ENCODE measurements at places on chromosomes 1 and 21. TPM values are rescaled to one million over a fixed set of nuclear protein-coding genes. Genes with fewer than 3 reads are reported as not detected.

The S100A13 gene
- 84.7 TPM for total RNA-seq

DNA sequence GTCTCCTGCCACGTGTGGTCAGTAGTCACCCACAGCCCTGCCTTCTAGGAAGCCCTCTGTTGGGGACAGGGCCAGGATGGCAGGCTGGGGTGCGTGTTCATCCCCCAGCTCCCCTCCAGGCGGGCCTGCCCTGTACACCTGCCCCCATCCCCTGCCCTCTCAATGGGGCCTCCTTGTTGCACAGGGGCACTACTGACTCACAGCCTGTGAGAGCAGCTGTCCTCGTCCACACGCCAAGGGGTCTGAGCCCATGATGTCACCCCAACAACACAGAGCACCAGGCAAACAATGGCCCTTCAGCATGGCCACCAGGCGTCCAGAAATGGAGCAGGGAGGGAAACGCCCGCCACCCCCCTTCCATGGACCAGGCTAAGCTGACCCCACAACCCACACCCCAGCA lies 64.3 kb downstream of the ARHGEF16 start:
- no peak overlapping the region for H3K27ac ChIP-seq
- no peak for DNase-seq
- no peaks in the 10 kb centered on the region for H3K4me1 ChIP-seq
- H3K27me3 ChIP-seq: no peaks in the 10 kb centered on the region

- no peaks in the 10 kb centered on the region for H3K27me3 ChIP-seq
- no peak overlapping the region for H3K27ac ChIP-seq
- H3K4me3 ChIP-seq: no peak overlapping the region
- DNase-seq: no peak
- H3K36me3 ChIP-seq: no peaks in the 10 kb centered on the region
Measured at GRCh38 chr1:200351425-200351824, 58.4 kb downstream of the ZNF281 start.

The PCSK9 gene
- total RNA-seq: not detected

GRCh38 chr21:42499444-42500112 lies 3.6 kb upstream of the RSPH1 start:
- no peak overlapping the region for H3K27ac ChIP-seq
- no peak for DNase-seq
- H3K4me3 ChIP-seq: no peak overlapping the region
- H3K4me1 ChIP-seq: peaks cover 17% of the 10 kb centered on the region

The KCNJ9 gene
- total RNA-seq: not detected

DNA sequence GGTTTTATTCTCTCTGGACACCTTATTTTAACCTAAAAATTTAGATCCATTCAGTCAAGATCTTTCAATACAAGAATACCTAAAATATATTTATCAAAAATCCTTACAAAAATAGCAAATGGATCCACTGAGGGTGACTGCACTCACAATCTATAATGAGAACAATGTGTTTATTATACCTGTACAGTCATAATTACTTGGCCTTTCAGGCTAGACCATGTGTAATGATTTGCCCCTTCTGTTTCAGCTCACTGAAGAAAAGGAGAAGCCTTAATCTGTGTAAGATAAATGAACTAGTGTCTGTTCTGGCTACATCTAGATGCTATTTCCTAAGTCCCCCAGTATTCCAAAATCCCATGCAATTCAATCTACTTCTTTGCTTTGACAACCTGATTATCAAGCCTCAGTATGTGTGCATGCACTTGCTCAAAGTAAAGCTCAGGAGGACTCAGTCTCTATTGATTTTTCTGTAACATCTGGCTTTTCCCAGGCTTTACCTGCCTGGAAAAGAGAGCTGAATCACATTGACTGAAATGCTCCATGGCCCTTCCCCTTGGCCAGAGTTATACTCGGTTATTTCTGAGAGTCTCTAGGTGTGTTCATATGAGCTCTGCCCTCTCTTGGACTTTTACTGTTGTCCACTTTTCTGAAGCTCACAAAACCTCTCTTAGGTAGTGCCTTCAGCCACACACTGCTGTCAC lies 27.6 kb downstream of the CRP start:
- no peak for DNase-seq
- H3K27me3 ChIP-seq: no peaks in the 10 kb centered on the region
- no peak overlapping the region for H3K27ac ChIP-seq
- no peaks in the 10 kb centered on the region for H3K36me3 ChIP-seq

DNA sequence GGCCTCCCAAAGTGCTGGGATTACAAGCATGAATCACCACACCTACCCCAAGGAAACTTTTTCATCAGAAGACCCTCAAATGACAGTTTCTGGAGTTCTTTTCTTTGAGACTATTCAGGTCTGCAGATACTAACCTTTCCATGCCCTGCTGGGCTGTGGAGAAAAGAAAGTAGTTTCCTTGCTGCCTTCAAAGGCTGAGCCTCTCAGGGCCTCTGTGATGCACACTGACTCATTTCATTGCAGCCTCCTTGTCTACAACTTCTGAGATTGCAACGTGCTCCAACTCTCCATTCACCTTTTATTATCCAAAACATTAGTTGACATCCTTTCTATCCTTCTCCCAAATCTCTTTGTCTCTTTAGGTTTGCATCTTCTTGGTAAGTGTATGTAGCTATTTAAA lies 8.8 kb upstream of the SAMSN1 start:
- H3K4me3 ChIP-seq: no peak overlapping the region
- no peaks in the 10 kb centered on the region for H3K27me3 ChIP-seq
- no peaks in the 10 kb centered on the region for H3K4me1 ChIP-seq
- no peaks in the 10 kb centered on the region for H3K36me3 ChIP-seq
- no peak overlapping the region for H3K27ac ChIP-seq
- DNase-seq: no peak

DNA sequence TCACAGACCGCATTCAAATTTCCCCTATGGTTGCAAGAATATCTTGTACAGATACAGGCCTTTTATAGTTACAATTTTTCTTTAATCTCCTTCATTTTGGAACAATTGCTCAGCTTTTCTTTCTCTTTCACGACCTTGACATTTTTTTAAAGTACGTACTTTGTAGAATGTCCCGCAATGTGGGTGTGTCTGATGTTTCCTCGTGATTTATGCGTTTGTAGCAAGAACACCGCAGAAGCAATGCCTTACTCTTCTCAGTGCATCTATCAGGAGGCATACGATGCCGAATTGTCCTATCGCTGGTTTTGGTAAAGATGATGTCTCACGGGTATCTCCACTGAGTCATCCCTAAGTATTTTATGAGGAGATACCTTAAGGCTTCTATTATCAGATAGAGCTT lies 76.9 kb upstream of the RALGPS2 start:
- H3K27me3 ChIP-seq: no peaks in the 10 kb centered on the region
- H3K4me1 ChIP-seq: peaks cover 3% of the 10 kb centered on the region
- no peak overlapping the region for H3K27ac ChIP-seq
